ENCODE measurements at places on chromosomes 6 and 20.

DNA sequence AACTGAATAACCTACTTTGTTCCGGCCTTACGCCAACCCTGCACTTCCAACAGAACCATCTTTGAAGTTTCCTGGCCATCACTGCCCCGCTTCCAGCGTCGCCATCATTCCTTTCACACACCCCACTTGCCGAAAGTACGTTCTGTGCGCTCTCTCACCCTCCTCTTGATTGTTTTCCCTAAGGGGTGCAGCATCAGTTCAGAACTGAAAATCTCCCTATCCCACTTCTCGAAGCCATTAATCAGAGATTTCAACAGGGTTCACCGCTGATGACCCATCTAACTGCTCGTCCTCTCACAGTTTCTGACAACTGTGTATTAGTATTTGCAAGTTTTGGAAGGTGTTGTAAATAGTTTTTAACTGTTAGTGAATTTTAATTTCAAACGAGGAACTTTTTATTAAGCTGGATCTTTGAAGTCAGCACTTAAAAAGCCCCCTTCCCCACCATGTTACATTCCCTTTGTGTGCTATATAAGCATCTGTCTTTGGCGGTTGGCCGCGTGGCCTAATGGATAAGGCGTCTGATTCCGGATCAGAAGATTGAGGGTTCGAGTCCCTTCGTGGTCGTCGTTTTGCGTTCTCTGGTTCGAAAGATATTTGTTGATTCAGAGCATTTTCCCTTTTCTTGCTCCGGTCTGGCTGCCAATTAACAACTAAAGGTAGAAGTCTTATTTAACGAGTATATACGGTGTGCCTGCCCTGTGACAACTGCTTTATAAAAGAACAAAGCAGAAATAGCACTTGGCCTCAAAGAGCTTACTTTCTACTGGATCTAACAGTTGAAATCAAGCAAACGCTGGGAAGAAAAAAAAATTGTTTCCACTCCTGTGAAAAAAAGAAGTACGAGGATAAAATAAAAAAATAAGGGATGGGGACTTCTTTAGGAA, 42.6 kb downstream of the TRIM27 start:
- peak; percentile 31 for DNase-seq

DNA sequence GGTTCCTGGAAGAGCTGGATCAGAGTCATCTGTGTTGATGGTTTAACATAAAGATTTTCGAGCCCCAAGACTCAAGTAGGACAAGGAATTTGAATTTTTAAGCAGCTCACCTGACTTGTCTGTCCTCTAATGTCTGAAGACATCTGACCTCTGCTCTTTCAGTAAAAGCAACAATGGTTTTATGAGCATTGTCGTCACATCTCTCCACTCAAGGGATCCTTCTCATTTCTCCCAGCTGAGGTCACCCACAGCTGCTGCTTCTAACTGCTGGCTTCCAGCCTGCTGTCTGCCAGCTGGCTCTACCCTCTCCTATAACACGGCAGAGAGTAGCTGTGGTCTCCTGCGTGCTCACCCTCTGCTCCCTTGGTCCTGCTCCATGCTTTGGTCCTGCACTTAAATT, 24.7 kb upstream of the HDAC2 start:
- DNase-seq: no peak

DNA sequence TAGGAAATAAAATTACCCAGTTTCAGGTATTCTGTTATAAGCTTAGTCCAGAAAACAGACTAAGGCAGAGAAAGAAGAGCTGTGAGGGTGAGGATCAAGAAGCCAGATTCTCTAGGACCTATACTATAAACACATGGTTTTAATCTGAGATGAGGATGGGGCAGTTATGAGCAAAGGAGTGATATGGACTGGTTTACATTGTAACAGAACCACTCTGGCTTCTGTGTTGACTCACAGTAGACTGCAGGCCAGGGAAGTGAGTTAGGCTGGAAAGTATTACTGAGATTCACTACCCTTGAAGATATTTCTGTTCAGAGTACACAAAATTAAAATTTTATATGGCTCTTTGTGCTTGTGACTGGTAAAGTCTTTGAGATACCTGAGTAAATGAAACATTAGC, 3.2 kb upstream of the RWDD1 start:
- DNase-seq: no peak

GRCh38 chr6:15368186-15368585, 122.3 kb downstream of the JARID2 start:
- no peak for DNase-seq

DNA sequence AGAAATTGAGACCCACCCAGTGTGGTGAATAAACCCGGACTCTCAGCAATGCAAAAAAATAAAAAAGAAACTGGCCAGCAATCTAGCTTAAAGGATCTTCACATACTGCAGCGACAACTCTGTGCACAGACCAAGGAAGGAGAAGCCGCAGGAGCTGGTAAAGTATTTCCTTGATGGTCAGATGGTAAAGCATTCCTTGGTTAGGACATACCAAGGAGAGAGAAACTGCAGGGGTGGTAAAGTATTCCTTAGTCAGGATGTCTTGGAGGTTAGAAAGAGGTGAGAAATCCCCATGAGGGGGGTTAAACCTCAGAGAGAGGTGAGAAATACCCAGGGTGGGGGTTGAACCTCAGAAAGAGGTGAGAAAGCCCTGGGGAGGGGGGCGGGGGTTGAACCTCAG, 86.8 kb downstream of the PLG start:
- no peak for DNase-seq

GRCh38 chr6:148535976-148536375, 193.3 kb downstream of the SASH1 start:
- no peak for DNase-seq

DNA sequence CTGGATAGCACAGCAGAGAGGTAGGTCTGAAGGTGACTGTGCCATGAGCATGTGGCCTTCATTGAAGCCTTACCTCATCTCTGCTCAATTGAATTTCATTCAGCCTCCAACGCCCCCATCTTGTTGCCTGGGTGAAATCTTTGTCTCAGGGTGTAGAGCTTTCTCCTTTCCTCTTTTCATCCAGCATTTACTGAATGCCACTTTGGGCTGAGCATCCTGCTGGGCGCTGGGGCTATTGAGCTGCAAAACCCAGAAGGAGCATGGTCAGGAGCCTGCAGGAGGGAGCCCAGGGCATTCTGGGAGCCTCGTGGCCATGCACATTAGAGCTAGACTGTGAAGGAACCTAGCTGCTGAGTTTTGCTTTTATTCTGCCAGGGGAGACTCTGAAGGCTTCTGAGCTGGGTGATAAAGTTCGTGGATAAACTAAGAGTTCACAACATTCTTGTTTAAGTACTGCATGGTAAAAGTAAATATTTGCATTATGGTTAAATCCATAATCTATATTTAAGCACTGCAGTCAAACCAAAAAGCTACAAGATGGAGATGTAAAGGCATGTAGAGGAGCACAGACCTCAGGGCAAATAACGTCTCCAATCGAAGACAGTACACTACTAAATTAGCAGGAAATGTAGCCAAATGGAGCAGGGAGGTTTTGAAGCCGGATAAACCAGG, 13.2 kb upstream of the ASXL1 start:
- no peak for DNase-seq

DNA sequence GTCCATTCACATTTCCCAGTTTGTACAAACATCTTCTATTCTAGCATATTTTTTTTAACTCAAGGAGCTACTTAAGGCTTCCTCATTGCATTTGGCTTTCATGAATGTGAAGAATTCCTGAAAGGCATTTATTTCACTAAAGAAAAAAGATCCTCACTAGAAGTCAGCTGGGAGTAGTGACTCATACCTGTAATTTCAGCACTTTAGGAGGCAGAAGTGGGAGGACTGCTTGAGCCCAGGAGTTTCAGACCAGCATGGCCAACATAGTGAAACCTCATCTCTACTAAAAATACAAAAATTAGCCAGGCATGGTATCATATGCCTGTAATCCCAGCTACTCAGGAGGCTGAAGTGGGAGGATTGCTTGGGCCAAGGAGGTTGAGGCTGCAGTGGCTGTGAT, 30.9 kb upstream of the XRN2 start:
- DNase-seq: no peak

- DNase-seq: no peak
Measured at GRCh38 chr6:126268092-126268491, 71.8 kb upstream of the CENPW start.

- no peak for DNase-seq
Measured at GRCh38 chr20:20331817-20332216, 36.1 kb upstream of the INSM1 start.

All from NCI-H187 (cell line).